ENCODE measurements at places on chromosomes 2 and 18.
A peak's percentile ranks its signal among the peaks of the same experiment; 100 is the strongest.

- no peaks in the 10 kb centered on the region for H3K27me3 ChIP-seq
- DNase-seq: no peak
- no peaks in the 10 kb centered on the region for H3K36me3 ChIP-seq
- H3K4me3 ChIP-seq: no peak overlapping the region
- H3K4me1 ChIP-seq: no peaks in the 10 kb centered on the region
These were observed 250.0 kb upstream of the SLC39A10 start for GRCh38 chr2:195406886-195407603.

DNA sequence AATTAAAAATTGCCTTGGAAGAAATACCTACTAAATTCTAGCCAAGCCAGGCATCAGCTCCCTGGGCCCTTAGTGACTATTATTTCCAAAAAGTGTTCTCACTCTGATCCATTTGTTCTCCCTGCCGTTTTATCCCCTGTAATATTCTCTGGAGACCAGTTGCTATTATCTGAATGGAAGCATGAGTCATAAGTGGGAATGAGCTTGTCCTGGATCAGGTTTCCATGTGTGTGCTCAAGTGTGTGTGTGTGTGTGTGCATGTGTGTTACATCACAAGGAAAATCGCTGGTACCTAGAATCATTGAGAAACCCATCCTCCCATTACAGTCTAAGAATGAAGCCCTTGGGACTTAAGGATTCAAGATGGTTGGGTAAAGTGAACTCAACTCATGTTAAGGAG lies 130.3 kb upstream of the CXCR4 start:
- H3K27ac ChIP-seq: peak overlapping the region; percentile 28
- H3K36me3 ChIP-seq: no peaks in the 10 kb centered on the region
- peaks cover 31% of the 10 kb centered on the region for H3K4me1 ChIP-seq
- DNase-seq: no peak
- H3K4me3 ChIP-seq: no peak overlapping the region

- H3K4me1 ChIP-seq: peaks cover 49% of the 10 kb centered on the region
- peak overlapping the region; percentile 78 for H3K4me3 ChIP-seq
- no peaks in the 10 kb centered on the region for H3K36me3 ChIP-seq
- DNase-seq: no peak
These were observed 57.2 kb downstream of the LBH start for GRCh38 chr2:30288561-30288960.

GRCh38 chr2:56671973-56672569 lies 488.3 kb downstream of the CCDC85A start:
- H3K4me3 ChIP-seq: no peak overlapping the region
- no peaks in the 10 kb centered on the region for H3K27me3 ChIP-seq
- no peaks in the 10 kb centered on the region for H3K4me1 ChIP-seq
- no peak overlapping the region for H3K27ac ChIP-seq

DNA sequence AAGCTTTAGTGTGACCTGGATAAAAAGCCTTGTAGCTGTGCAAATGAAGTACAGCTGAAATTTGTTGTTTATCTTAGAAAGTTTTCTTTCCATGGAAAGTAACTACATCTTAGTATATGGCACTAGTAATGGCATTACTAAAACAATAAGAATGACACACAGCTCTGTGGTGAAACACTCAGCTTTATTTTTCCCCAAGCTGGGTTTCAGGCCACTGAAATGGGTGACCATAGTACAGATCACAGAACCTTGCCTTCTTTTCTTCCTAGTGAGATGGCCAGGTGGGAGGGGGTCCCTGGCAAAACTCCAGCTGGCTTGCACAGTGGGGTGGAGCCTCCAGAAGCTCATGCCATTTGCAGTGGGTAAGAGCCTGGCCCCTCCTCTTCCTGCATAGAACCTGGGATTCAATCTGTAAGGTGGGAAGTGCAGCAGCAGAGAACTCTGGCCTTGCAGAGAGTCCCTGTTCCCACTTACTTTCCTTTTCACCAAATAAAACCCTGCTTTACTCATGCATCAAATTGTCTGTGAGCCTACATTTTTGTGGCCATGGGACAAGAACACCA lies 17.6 kb upstream of the GRP start:
- no peak overlapping the region for H3K27ac ChIP-seq
- no peak overlapping the region for H3K4me3 ChIP-seq
- peaks cover 1% of the 10 kb centered on the region for H3K27me3 ChIP-seq
- no peak for DNase-seq
- H3K4me1 ChIP-seq: peaks cover 1% of the 10 kb centered on the region

GRCh38 chr18:8607776-8608742 lies 1.2 kb upstream of the RAB12 start:
- no peaks in the 10 kb centered on the region for H3K27me3 ChIP-seq
- no peak for DNase-seq
- H3K36me3 ChIP-seq: peaks cover 6% of the 10 kb centered on the region
- peak overlapping the region; percentile 96 for H3K27ac ChIP-seq
- H3K4me1 ChIP-seq: peaks cover 42% of the 10 kb centered on the region

DNA sequence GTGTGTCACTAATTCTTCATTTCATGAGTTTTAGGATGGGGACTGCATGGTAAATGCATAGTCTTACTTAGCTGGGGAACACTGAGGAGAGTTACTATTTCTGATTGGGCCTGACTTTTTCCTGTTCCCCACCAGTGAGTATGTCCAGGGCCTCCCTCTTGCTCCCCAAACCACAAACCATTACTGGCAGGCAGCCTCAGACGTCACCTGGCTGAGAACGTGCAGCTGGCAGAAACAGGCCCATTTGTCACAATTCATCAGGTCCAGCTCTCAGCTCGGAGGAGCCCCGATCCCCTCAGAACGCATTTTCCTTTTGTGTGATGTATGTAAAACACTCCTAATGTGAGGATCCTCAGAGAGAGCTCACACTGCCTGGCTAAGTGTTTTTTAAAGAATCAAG lies 71.7 kb upstream of the SIX3 start:
- no peak overlapping the region for H3K4me3 ChIP-seq
- no peak for DNase-seq
- no peak overlapping the region for H3K27ac ChIP-seq

- H3K27me3 ChIP-seq: no peaks in the 10 kb centered on the region
- H3K27ac ChIP-seq: no peak overlapping the region
- DNase-seq: no peak
- H3K4me3 ChIP-seq: no peak overlapping the region
These were observed 24.2 kb downstream of the LMAN2L start for GRCh38 chr2:96715658-96716057.

DNA sequence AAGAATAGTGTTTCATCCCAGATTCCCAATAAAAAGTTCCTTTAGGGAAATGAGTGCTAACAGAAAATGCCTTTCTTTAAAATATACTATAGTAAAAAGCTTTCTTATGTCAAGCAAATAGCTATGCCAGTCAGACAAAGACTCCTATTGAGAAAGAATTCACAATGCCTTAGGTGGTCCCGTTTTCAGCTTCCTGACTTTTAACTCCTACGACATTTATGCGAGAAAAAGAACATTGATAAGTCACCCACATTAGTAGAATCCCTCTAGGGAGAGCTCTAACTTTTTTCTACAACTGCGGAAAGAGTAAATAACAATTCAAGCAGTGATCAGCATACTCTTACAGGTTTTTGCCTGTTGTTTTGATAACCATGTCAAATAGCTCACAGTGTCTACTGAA lies 750.8 kb upstream of the ACVR2A start:
- H3K27ac ChIP-seq: no peak overlapping the region
- peaks cover 1% of the 10 kb centered on the region for H3K27me3 ChIP-seq
- no peak for DNase-seq
- H3K36me3 ChIP-seq: no peaks in the 10 kb centered on the region

- H3K27me3 ChIP-seq: peaks cover 4% of the 10 kb centered on the region
- H3K36me3 ChIP-seq: no peaks in the 10 kb centered on the region
- no peaks in the 10 kb centered on the region for H3K4me1 ChIP-seq
- DNase-seq: no peak
- H3K27ac ChIP-seq: no peak overlapping the region
These were observed 190.9 kb downstream of the TFCP2L1 start for GRCh38 chr2:121094101-121094500.

Data from memory B cell (primary cell).